ENCODE measurements at places on chromosomes 11 and 22.
A peak's percentile ranks its signal among the peaks of the same experiment; 100 is the strongest.

DNA sequence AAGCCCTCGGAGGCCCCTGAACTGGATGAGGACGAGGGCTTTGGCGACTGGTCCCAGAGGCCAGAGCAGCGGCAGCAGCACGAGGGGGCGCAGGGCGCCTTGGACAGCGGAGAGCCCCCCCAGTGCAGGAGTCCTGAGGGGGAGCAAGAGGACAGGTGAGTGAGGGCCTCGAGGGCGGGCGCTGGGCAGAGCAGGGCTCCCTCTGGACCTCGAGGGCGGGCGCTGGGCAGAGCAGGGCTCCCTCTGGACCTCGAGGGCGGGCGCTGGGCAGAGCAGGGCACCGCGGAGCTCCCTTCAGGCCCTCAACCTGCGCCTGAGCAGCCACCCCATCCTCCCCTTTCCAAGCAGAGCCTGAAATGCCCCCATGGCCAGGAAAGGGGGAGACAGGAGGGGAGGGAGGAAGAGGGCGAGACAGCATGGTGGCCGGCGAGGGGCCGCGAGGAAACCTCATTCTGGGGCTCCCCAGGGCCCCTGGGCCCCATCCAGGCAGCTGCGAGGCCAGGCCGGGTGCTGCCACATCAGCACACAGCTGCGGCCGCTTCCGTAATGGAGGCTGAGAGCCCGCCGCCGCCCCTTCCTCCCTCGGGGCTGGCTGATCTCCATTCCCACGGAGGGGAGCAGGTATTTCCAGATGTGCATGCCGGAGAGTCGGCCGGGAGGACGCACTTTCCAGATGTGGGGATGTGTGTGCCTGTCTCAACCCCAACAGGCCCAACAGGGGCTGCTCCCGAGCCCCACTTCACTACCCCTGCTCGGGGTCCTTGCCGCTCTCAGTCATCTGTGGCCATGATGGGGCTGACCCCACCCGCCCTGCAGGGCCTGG, 10.0 kb downstream of the PRR33 start:
- H3K36me3 ChIP-seq = peaks cover 96% of the 10 kb centered on the region
- peak overlapping the region; percentile 76 for H3K27ac ChIP-seq
- H3K4me3 ChIP-seq = no peak overlapping the region
- peaks cover 60% of the 10 kb centered on the region for H3K4me1 ChIP-seq

DNA sequence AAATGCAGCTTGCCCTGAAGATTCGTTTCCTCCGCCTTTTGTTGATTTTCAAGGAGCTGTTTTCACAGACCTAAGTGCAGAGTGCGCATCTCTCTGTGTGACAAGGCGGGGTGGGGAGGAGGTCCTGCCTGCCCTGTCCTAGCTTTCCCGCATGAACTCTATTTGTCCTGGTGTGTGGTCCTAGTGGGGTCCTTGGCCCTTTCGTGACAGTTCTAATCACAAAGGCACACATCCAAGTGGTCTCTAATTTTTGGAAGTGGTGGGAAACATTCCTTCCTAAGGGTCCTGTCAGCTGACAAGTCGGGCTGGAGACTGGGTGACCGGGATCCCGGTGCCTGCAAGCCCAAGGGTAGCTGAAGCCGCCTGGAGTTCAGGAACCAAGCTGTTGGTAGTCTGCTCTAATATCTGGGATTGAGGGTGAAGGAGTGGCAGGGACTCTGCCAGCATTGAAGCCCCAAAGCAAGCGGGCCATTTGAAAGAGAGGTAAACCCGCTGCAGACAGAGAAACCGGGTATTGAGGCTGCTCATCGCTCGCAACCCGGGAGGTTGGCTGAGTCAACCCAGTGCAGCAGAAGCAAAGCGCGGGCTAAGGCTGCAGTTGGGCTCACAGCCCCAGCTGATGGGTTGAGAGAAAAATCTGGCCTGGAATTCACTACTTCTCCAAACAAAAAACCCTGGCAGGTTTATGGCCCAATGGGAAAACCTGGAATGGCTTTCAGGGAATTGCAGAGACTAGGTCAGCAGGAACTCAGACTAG, 28.1 kb upstream of the FBXO3 start:
- H3K4me3 ChIP-seq = no peak overlapping the region
- no peak for DNase-seq
- no peak overlapping the region for H3K27ac ChIP-seq
- H3K27me3 ChIP-seq = peaks cover 51% of the 10 kb centered on the region

GRCh38 chr11:79092791-79093353, 348.0 kb downstream of the TENM4 start:
- no peak overlapping the region for H3K4me3 ChIP-seq
- no peaks in the 10 kb centered on the region for H3K36me3 ChIP-seq
- no peaks in the 10 kb centered on the region for H3K4me1 ChIP-seq
- DNase-seq = no peak
- no peaks in the 10 kb centered on the region for H3K27me3 ChIP-seq

DNA sequence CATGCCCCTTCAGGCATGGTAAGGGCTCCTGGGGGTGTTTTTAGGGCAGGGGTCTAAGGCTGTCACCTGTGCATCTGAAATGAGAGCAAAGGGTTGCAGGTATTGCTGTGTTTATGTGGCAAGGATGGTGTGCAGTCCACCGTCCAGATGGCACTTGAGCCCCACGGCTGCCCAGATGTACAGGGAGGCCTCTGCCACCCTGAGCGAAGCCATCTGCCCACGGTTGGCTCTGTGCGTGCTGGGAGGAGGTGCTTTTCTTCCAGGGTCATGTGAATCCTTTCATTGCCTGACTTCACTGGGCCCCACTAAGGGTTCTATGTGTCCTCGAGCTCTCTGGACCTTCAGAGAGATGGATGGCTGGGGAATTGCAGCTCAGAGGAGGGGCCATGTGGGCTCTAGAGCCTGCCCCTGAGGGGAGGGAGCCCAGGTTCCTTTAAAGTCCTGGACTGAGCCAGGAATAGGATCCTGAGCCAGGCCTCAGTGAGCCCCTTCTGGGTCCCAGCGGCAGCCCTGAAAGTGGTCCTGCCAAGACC, 89.9 kb downstream of the CTTN start:
- H3K27me3 ChIP-seq = no peaks in the 10 kb centered on the region
- H3K4me1 ChIP-seq = no peaks in the 10 kb centered on the region
- H3K36me3 ChIP-seq = no peaks in the 10 kb centered on the region
- no peak overlapping the region for H3K4me3 ChIP-seq
- no peak overlapping the region for H3K27ac ChIP-seq

DNA sequence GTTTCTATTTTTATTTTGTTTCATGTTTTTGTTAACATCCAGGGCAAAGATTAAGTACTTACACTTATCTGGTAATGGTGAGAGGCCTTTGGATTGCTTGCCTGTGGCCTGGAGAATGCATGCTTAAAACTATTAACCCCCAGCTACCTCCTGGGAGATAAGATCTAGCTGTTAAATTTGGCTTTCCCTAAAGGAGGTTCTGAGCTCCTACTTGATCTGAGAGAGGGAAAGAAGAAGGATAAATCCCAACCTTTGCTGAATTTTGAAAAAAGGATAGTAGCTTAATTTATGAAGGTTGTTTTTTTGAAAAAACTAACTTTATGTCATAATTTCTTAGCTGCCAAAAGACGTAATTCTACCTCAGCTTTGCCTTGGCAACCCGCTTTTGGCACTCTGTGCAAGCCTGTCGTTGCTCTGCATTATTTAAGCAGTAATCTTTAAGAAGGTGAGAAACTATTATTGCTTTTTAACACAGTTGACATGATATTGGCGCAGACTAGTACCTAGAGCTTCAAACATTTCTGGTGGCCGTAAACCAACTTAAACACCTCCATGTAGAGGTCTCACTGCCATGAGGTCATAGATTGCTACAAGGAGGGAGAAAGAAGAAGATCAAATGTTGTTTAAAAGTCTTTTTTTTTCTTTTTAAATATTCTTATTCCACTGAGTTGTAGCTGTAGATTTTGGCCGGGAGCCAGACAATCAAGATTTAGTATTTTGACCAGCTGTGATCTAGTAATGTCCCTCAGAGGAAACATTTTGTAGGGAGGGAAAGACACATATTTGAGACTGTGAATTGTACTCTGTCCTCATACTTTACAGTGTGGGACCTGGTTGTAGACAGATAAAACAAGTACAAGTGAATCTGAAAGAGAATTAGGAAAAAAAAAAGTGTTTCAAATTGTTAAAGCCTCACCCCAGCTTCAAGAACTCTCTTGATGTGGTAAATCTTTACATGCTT, 74.4 kb downstream of the WNT11 start:
- H3K27me3 ChIP-seq = no peaks in the 10 kb centered on the region
- no peak for DNase-seq
- no peak overlapping the region for H3K27ac ChIP-seq
- H3K4me1 ChIP-seq = peaks cover 29% of the 10 kb centered on the region
- peaks cover 9% of the 10 kb centered on the region for H3K36me3 ChIP-seq

DNA sequence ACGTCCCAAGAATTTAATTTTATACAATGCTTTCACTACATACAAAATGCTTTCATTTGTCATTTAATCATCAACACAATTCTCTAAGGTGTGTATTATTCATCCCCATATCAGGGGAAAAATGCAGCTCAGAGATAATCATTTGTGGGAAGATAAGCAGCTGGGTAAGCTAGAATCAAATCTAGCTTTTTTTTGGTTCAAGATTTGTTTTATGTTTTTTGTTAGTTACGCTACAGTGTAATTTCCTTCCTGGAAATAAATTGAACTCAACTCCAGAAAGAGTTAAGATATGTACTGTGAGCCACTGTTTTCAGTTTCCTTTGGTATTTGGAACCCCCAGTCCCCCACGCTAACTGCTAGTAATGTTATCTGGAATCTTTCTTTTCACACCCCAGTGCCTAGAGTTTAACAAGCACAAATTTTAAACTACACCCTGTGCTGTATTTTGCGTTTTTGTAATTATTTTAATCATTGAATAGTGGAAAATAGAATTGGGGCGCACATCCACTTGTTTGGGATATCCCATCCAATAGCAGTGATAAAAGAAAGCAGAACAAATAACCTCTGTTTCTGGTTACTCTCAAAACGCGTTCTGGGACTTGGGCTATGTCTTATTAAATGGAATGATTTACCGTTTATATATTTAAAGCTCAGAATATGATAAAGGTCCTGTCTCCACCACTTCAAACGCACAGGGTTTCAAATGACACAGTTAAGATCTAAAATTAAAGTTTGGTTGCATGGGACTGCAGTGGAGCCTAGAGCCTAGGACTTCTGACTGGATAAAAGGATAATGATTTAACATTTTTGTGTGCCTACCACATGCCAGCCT, 2.1 kb upstream of the HSPA8 start:
- no peak for DNase-seq
- H3K36me3 ChIP-seq = no peaks in the 10 kb centered on the region
- peak overlapping the region; percentile 100 for H3K27ac ChIP-seq

DNA sequence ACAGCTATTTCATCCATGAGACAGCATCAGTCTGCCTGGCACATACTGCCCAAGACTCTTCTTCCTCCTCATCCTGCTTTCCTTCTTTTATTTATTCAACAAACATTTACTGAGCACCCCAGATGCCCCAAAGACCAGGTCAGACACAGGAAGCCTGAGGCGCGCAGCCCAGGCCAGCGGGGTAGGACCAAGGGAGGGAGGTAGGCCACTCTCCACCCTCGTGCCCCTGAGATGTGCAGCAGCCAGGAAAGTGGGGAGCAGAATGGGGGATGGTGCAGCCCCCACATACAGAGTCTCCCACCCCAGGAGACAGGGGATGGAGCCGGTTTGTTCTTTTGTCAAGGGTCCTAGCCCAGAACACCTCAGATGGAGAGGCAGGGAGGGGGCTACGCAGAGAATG, 4.2 kb upstream of the IL2RB start:
- DNase-seq = no peak
- H3K36me3 ChIP-seq = no peaks in the 10 kb centered on the region
- H3K27me3 ChIP-seq = no peaks in the 10 kb centered on the region
- no peak overlapping the region for H3K27ac ChIP-seq
- H3K4me1 ChIP-seq = peaks cover 21% of the 10 kb centered on the region
- H3K4me3 ChIP-seq = no peak overlapping the region

DNA sequence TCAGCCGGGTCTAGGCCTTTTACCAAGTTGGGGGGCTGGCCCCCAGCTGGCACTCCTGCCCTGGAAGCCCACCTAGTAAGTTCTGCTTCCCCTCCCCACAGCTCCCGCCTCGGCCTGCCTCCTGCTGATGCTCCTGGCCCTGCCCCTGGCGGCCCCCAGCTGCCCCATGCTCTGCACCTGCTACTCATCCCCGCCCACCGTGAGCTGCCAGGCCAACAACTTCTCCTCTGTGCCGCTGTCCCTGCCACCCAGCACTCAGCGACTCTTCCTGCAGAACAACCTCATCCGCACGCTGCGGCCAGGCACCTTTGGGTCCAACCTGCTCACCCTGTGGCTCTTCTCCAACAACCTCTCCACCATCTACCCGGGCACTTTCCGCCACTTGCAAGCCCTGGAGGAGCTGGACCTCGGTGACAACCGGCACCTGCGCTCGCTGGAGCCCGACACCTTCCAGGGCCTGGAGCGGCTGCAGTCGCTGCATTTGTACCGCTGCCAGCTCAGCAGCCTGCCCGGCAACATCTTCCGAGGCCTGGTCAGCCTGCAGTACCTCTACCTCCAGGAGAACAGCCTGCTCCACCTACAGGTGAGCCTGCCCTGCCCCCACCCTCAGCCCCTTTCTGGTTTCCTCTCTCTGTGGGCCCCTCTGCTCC, 7.3 kb downstream of the RTN4RL2 start:
- H3K27ac ChIP-seq = no peak overlapping the region
- no peaks in the 10 kb centered on the region for H3K36me3 ChIP-seq

DNA sequence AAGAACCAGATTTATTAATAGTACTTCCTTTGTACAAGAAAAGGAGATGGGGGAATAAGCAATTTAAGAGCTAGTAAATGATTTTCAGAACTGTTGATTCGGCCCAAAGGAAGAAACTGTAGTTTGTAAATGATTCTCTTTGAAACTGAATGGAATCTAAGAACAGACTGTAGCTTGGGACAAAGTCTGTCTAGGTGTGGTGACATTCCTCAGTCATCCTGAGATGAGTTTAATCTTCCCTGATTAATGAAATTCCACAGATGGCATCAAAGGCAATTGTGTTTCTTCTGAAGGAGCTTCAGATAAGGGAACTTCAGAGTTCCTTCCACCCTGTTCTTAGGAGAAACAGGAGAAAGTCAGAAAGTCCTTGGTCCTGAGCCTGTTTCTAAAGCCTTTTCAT, 2095.9 kb downstream of the LRRC4C start:
- H3K27ac ChIP-seq = no peak overlapping the region
- no peaks in the 10 kb centered on the region for H3K4me1 ChIP-seq
- H3K36me3 ChIP-seq = no peaks in the 10 kb centered on the region
- DNase-seq = no peak
- H3K27me3 ChIP-seq = no peaks in the 10 kb centered on the region

DNA sequence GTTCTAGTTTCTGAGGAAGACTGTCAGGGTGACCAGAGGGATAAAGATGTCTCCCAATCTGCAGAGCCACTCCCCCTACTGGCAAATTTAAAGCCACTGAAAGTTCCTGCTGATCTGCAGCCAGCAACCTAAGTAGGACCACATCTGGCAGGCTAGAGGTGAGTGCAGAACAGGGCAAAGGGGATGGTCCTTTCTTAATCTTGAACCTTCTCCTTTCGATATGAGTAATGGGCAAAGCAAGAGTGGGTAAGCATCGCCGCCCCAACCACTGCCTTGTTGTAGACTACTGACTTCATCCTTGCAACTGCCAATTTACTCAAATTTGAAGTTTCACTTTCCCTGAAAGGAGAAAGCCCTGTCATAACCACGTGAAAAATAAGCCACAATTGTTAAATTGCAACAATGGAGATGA, 30.7 kb downstream of the SCUBE2 start:
- H3K27ac ChIP-seq = peak overlapping the region; percentile 21
- no peaks in the 10 kb centered on the region for H3K36me3 ChIP-seq
- H3K4me3 ChIP-seq = no peak overlapping the region
- H3K4me1 ChIP-seq = no peaks in the 10 kb centered on the region
